ENCODE measurements at places on chromosomes 12 and 14. TPM values are rescaled to one million over a fixed set of nuclear protein-coding genes. Genes with fewer than 3 reads are reported as not detected.

ENDOU gene
- 0.40 TPM for total RNA-seq

DNA sequence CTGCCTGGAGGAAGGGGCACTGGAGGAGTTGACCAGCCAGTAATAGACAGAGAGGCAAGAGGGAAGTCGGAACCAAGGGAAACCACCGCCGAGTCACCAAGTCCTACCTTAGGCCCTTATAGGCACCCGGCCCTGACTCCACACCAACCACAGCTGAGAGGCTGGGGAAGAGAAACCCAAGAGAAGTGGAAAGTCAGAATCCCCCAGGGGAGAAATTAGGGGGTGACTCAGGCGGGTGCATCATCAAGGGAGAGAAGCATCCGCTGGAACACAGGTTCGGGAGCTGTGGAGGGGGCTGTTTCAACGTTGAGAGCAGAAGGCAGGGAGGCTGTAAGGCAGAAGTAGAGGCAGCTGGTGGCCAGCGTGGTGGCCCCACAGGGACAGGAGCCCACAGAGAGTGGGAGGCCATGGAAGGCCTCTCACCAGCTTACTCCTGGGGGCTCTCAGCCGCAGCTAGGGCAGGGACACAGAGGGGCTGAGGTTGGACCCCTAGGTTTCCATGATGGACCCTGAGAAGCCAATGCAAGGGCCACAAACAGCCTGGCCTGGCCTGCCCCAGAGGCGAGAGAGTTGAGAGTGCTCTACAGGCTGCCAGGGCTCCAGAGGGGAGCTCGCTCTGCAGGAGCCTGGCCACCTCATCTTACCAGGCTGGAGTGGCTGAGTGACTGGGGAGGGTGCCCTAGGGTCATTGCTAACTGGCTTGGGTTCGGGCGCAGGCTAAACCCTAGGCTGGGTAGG, 1.4 kb upstream of the TRMT61A start:
- no peak for DNase-seq

GRCh38 chr12:47160316-47161244, 80.8 kb upstream of the AMIGO2 start:
- DNase-seq: no peak

GRCh38 chr12:27539191-27539631, 15.2 kb downstream of the PPFIBP1 start:
- DNase-seq: no peak

GRCh38 chr14:54728700-54729527, 162.0 kb downstream of the SAMD4A start:
- no peak for DNase-seq

- DNase-seq: no peak
Observed at GRCh38 chr12:110528277-110528839, 26.2 kb downstream of the RAD9B start.
